ENCODE measurements at places on chromosomes 12 and 14. TPM values are rescaled to one million over a fixed set of nuclear protein-coding genes. Genes with fewer than 3 reads are reported as not detected.

The RASSF9 gene
- total RNA-seq, result 0.77 TPM

The SLC25A21 gene
- total RNA-seq, result 0.37 TPM

The A2M gene
- 978 TPM for total RNA-seq

The AMN gene
- total RNA-seq, result 40.4 TPM

The OR6C75 gene
- not detected for total RNA-seq

The MGP gene
- total RNA-seq, result 10.3 TPM

The CCDC196 gene
- not detected for total RNA-seq

The NEUROD4 gene
- not detected for total RNA-seq

The RIMBP2 gene
- not detected for total RNA-seq

The POP5 gene
- 19.4 TPM for total RNA-seq

The C12orf50 gene
- total RNA-seq, result not detected

The NOXRED1 gene
- total RNA-seq, result not detected

The GTF2H3 gene
- 14.5 TPM for total RNA-seq

The RECQL gene
- 12.4 TPM for total RNA-seq

The NKX2-1 gene
- total RNA-seq, result not detected

Measured in right lobe of liver (tissue), 6 donors.